ENCODE measurements at places on chromosomes 5 and 9.

GRCh38 chr5:32136342-32136741 is 37.8 kb downstream of the GOLPH3 start:
- H3K27me3 ChIP-seq: no peaks in the 10 kb centered on the region
- DNase-seq: no peak
- H3K36me3 ChIP-seq: no peaks in the 10 kb centered on the region
- H3K4me1 ChIP-seq: peaks cover 20% of the 10 kb centered on the region
- H3K27ac ChIP-seq: no peak overlapping the region

GRCh38 chr5:76710991-76711390 is 4.9 kb upstream of the F2R start:
- no peaks in the 10 kb centered on the region for H3K4me1 ChIP-seq
- no peaks in the 10 kb centered on the region for H3K27me3 ChIP-seq
- no peak for DNase-seq
- no peak overlapping the region for H3K4me3 ChIP-seq
- H3K27ac ChIP-seq: no peak overlapping the region

GRCh38 chr5:107404595-107405374 is 266.0 kb downstream of the EFNA5 start:
- H3K27ac ChIP-seq: no peak overlapping the region
- no peak overlapping the region for H3K4me3 ChIP-seq
- no peaks in the 10 kb centered on the region for H3K4me1 ChIP-seq
- no peaks in the 10 kb centered on the region for H3K27me3 ChIP-seq
- no peak for DNase-seq
- H3K36me3 ChIP-seq: no peaks in the 10 kb centered on the region

GRCh38 chr9:967436-967835 is 9.0 kb upstream of the DMRT3 start:
- no peak for DNase-seq
- peaks cover 43% of the 10 kb centered on the region for H3K4me1 ChIP-seq
- H3K27me3 ChIP-seq: no peaks in the 10 kb centered on the region
- H3K36me3 ChIP-seq: no peaks in the 10 kb centered on the region

- no peak overlapping the region for H3K4me3 ChIP-seq
- H3K27me3 ChIP-seq: no peaks in the 10 kb centered on the region
- H3K4me1 ChIP-seq: no peaks in the 10 kb centered on the region
- no peaks in the 10 kb centered on the region for H3K36me3 ChIP-seq
- no peak for DNase-seq
- no peak overlapping the region for H3K27ac ChIP-seq
These were observed 139.2 kb upstream of the SMARCA2 start for GRCh38 chr9:1875921-1876448.

DNA sequence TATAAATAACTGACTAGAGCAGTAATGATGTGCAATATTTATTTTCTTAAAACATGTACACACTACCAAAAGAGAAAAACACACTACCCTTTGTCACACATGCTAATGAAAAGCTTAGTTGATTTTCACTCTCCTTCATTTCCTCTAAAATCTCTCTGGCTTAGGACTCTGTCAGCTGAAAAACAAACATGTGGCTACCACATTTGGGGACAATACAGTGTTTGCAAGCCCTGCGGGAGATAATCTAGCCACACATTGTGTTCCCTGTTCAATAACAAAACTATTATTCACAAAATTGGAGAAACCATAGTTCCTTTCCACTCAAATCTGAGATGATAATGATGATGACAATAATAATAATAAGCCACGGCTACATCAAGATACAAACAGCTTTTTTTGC is 3.5 kb upstream of the LOX start:
- no peak overlapping the region for H3K27ac ChIP-seq
- no peaks in the 10 kb centered on the region for H3K36me3 ChIP-seq
- H3K4me1 ChIP-seq: peaks cover 5% of the 10 kb centered on the region
- H3K4me3 ChIP-seq: no peak overlapping the region
